ENCODE measurements at places on chromosomes 7 and 10. TPM values are rescaled to one million over a fixed set of nuclear protein-coding genes. Genes with fewer than 3 reads are reported as not detected.

DNA sequence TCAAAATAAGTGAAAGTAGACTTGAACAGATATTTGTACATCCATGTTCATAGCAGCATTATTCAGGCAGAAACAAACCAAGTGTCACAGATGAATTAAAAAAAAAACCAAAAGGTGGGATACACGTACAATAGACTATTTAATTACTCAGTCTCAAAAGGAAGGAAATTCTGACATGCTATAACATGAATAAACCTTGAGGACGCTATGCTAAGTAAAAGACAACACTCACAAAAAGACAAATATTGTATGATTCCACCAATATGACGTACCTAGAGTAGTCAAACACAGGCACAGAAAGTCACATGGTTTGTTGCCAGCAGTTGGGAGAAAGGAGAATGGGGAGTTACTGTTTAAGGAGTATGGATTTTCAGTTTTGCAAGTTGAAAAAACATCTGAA is 18.0 kb upstream of the CFAP70 start:
- no peak overlapping the region for H3K4me3 ChIP-seq
- DNase-seq = no peak
- H3K36me3 ChIP-seq = peaks cover 22% of the 10 kb centered on the region
- 0 out of 2 replicates have a peak, but pooled peaks cover 3% of the 10 kb centered on the region for H3K4me1 ChIP-seq

Gene CYP3A5
- 0.27 TPM for total RNA-seq

DNA sequence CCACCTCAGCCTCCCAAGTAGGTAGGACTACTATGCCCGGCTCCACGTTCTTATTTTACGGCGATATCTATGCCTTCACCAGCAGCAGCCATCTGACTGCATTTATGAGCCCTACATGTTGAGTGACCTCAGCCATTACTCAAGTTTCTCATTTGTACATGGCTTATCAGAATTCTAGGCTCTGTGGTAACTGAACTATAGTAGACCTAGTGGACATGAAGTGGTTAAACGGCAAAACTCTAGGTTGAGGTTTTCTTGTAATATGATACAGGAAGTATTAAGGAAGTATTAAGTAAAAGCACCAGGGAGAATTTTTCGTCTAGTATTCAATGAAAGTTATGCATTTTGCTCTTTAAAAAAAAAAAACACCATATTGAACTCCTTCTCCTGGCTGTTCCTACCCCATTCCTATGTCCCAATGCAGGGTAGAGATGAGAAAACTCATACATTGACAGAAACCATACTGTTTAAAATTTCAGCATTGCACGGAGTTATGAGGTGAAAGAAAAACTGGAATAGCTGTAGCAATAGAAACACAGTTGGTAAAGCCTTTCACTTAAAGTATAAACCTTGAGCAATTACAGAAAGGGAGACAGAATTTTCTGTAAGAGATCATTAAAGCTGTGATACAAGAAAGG is 39.8 kb upstream of the EPC1 start:
- H3K36me3 ChIP-seq = no peaks in the 10 kb centered on the region
- no peak overlapping the region for H3K4me3 ChIP-seq
- H3K4me1 ChIP-seq = no peaks in the 10 kb centered on the region
- H3K27me3 ChIP-seq = no peaks in the 10 kb centered on the region
- no peak overlapping the region for H3K27ac ChIP-seq

GRCh38 chr7:24827589-24827988 is 70.3 kb upstream of the GSDME start:
- H3K27ac ChIP-seq = no peak overlapping the region
- no peaks in the 10 kb centered on the region for H3K27me3 ChIP-seq
- H3K4me1 ChIP-seq = peaks cover 6% of the 10 kb centered on the region
- DNase-seq = no peak

DNA sequence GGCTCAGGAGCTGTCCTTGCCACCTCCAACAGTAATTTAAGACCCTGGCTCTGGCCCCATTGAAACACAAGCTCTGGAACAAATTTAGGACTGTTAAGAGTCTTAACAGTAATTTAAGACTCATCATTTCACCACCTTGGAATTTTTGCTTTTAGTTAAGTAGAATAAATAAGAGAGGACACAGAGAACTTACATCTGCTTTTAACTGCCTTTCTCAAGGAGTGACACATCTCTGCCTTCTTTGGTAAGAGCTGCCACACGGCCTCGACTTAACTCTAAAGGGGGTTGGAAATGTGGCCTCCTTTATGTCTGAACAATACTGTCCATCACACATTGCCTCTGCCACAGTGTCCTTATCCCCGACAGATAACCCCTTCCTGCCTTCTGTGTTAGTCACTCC is 77.9 kb downstream of the HERPUD2 start:
- no peak overlapping the region for H3K4me3 ChIP-seq
- H3K36me3 ChIP-seq = no peaks in the 10 kb centered on the region
- no peak overlapping the region for H3K27ac ChIP-seq
- no peaks in the 10 kb centered on the region for H3K27me3 ChIP-seq
- H3K4me1 ChIP-seq = no peaks in the 10 kb centered on the region

Gene KCNIP2
- total RNA-seq = 1.8 TPM

Measured in GM12878 (cell line).